Body of pancreas (tissue), 4 donors: ENCODE measurements at places on chromosomes 4 and X. TPM values are rescaled to one million over a fixed set of nuclear protein-coding genes. Genes with fewer than 3 reads are reported as not detected.
A peak's percentile ranks its signal among the peaks of the same experiment; 100 is the strongest.

- no peaks in the 10 kb centered on the region for H3K36me3 ChIP-seq
- H3K4me1 ChIP-seq = no peaks in the 10 kb centered on the region
- H3K27me3 ChIP-seq = no peaks in the 10 kb centered on the region
- DNase-seq = peak; percentile 59
- H3K4me3 ChIP-seq = no peak overlapping the region
These were observed 404.6 kb downstream of the PRDM5 start for GRCh38 chr4:120517966-120518365.

TRIM61 gene
- total RNA-seq = not detected

DRD5 gene
- not detected for total RNA-seq

DNA sequence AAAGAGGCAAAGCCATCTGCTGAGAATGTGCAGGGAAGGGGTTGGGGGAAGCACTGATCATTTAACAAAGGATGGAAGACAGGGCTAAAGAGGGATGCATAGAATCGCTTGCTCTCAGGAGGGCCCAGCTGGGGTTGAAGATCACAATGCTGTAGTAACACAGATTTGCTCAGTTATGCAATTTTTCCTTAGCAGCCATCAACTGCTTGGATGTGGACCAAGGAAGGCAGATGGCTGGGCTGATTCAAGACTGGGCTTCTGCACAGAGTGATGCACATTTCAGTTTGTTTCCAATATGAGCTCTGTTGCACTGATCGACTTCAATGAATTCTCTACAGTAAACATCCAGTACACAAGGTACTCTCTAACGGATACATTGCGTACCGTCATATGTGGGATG, 127.8 kb upstream of the TBL1X start:
- no peak overlapping the region for H3K4me3 ChIP-seq
- peaks cover 23% of the 10 kb centered on the region for H3K4me1 ChIP-seq
- H3K27ac ChIP-seq = no peak overlapping the region
- no peaks in the 10 kb centered on the region for H3K36me3 ChIP-seq

MFSD8 gene
- total RNA-seq = 12.5 TPM

DNA sequence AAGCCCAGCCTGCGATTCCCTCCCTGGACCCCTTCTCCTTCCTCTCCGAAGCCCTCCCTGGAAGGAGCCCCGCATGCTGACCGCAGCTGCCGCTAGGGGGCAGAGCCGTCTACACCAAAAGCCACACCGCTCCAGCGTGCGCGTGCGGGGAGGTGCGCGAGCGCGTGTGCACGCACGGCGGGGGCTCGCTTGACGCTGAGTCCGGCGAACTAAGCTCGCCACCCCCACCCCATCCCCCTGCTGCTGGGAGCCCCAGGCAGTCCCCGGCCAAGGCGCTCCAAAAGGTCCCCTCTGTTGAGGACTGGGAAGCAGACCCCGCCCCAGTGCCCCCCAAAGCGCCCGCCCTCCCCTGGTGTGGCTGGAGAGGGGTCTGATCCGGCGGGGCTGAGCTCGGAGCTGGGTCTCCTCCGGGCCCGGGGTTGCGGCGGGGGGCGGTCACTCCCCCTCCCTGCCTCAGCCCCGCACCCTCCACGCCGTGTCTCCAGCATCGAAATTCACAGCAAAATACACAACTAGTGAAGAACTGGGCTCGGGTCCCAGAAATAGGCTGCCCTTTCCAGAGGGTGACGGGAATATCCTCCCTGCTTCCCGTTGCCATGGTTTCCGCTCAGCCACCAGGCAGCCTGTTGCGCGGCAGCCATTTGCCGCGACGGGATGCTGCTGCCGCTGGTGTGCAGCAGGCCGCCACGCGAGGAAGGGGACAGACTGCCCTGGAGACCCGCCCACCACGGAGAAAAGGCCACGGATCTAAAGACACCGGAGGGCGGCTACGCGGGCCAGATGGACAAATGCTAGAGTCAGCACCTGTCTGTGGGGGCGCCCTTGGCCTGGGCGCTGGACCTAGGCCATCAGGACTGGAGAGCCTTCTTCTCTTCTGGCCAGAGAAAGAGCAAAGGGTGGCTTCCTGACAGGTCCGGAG, 11.2 kb upstream of the CCNQ start:
- peaks cover 10% of the 10 kb centered on the region for H3K4me1 ChIP-seq
- no peak overlapping the region for H3K4me3 ChIP-seq
- peak; percentile 69 for DNase-seq
- no peaks in the 10 kb centered on the region for H3K36me3 ChIP-seq
- H3K27me3 ChIP-seq = no peaks in the 10 kb centered on the region
- no peak overlapping the region for H3K27ac ChIP-seq

GRCh38 chrX:12379671-12380070, 241.4 kb downstream of the FRMPD4 start:
- H3K27ac ChIP-seq = no peak overlapping the region
- H3K4me1 ChIP-seq = no peaks in the 10 kb centered on the region
- no peak overlapping the region for H3K4me3 ChIP-seq
- no peaks in the 10 kb centered on the region for H3K27me3 ChIP-seq
- no peak for DNase-seq
